ENCODE measurements at places on chromosomes 12 and 14.

DNA sequence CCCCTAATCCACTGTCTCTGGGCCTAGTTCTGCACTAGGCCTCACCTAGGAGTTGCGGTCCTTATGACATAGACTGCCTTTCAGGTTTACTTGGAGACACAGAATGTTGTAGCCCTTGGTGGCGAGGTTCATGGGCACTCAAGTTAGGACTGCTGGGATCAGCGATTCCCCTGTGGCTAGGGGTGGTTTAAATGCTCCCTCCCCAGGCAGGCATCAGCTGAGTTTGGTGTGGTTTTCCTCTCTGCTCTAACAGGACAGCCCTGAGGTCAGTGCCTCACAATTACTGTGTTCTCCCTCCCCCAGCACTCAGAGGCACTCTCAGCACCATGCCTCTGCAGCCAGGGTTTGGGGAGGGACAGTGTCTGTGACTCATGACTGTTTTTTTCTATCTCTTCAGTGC lies 22.2 kb upstream of the RDH16 start:
- no peak for DNase-seq

- no peak for DNase-seq
These were observed 35.0 kb downstream of the ITPR2 start for GRCh38 chr12:26798023-26798422.

DNA sequence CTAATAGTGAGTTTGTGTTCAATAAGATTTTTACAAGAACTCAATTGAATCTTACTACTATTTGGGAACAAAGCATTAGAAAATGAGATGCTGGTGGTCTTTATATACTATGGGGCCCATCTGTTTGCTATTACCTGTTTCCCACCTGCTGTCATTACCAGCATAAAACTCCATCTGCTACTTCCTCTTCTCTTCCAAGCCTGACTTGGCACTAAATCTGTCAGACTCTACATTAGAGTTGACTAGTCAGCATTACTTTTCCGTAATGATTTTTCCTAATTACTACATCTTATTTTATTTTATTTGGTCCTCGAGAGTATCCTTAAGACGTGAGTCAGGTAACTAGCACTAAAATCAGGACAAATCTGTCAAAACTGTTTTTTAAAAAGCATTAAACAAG lies 68.1 kb upstream of the KRR1 start:
- no peak for DNase-seq

GRCh38 chr14:50928002-50928635 lies 16.2 kb downstream of the PYGL start:
- DNase-seq: no peak

GRCh38 chr12:104295954-104296353 lies 7.6 kb upstream of the EID3 start:
- no peak for DNase-seq

- DNase-seq: no peak
These were observed 67.7 kb downstream of the GXYLT1 start for GRCh38 chr12:42076976-42077375.

DNA sequence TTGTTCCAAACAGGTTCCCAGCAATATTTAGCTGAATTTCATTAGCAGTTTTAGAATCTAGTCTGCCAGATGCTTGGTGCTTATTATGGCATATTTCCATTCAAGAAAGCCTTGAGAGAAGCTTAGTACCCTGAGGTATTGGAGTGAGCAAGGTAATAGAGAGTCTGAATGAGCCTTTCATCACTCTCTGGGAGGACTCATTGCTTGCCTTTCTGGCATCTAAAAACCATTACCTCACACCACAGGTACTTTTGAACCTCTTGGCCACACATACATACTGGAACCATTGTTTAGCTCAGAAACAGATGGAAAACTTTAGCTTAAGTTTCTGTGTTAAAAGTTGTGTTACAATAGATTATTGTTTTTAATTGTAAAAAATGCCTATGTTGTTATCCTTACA lies 27.4 kb upstream of the KCNH3 start:
- no peak for DNase-seq

DNA sequence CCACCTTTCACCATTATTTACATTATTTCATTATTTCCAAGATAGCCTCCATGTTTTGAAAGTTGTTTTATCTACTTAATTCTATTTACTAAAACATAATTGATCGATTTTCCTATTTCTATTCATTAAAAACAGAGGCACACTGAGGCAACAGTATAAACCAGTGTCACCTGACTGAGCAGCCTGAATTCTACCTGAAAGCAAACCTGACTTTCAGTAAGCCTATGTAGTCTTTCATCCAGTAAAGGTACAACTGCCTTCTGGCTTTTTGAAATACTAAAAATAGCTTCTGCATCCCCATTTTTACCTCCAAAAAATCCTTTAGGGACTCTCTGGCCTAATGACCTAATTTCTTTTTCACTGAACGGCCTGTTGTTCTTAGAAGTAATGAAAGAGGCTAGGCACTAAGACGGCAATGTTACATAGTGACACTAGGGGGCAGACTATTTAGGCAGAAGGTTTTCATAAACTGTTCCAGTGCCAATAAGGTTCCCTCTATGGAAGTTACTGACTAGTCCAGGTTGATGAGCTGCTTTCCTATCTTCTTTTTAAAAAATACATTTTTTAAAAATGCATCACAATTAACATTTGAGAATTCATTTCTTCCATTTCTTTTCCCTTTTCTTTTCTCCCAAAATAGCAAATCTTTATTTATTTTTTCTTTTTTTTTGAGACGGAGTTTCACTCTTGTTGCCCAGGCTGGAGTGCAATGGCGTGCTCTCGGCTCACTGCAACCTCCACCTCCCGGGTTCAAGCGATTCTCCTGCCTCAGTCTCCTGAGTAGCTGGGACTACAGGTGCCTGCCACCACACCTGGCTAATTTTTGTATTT lies 17.5 kb downstream of the ANAPC5 start:
- no peak for DNase-seq

- DNase-seq: no peak
These were observed 334.1 kb upstream of the RGS6 start for GRCh38 chr14:71597955-71598660.

- no peak for DNase-seq
These were observed 18.9 kb upstream of the COCH start for GRCh38 chr14:30855345-30856037.

- DNase-seq: no peak
These were observed 1.7 kb downstream of the ANGEL1 start for GRCh38 chr14:76810953-76811400.

GRCh38 chr14:91674911-91675310 lies 57.0 kb downstream of the CATSPERB start:
- no peak for DNase-seq

DNA sequence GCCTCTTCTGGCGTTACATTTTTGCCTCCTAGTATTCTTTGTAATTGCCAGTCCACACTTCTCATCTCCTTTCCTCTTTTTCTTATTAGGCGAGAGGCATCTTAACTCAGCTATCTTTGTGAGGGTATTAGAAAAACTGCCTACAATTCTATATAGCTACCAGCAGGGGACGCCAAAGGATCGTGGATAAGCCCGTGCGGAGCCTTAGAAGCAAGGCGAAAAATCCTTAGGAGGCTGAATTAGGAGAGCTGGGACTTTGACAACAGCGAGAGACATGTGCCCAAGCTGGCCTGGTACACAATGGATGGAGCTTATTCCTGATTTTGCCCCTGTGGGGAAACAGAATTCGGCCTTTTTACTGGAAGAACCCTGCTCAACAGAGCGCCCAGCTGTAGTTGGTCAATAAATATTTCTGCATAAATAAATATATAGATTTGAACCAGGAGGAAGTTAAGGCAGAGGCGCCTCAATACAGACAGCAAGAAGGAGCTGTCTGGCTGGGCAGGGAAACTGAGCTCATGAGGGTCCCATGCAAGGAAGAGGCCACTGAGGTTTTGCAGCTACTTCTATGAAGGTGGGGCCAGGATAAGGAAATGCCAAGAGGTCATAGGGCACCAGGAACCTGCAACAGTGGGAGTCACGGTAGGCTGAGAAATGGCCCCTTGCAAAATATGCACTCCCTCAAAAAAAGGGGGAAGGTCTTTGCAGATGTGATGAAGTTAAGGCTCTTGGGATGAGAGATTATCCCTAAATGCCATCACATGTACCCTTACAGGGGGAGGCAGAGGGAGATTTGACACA lies 14.6 kb upstream of the RBM19 start:
- DNase-seq: no peak

- no peak for DNase-seq
These were observed 188.3 kb downstream of the GXYLT1 start for GRCh38 chr12:41956353-41956752.
